NCI-H2107 (cell line): ENCODE measurements at places on chromosomes 11 and 22.

- DNase-seq: no peak
Measured at GRCh38 chr11:12110714-12111548, 541 bp downstream of the MICAL2 start.

DNA sequence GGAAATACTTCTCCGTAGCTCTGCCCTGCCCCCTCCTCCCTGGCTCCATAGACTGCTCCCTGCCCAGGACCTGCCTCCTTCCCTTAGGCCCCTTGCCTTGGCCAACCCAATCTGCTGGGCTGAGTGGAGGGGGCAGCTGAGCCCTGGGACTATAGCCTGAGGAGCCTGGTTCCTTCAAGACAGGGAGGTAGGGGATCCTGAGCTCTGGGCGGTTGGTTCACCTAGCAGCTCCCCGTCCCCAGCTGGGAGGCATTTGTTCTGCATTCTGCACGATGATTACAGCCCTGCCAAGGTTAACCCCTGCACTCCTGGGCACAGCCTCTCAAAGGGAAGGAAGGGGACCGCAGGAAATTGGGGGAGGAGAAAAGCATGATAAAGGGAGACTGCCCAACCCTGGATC lies 3.6 kb upstream of the CDC42EP1 start:
- DNase-seq: no peak

DNA sequence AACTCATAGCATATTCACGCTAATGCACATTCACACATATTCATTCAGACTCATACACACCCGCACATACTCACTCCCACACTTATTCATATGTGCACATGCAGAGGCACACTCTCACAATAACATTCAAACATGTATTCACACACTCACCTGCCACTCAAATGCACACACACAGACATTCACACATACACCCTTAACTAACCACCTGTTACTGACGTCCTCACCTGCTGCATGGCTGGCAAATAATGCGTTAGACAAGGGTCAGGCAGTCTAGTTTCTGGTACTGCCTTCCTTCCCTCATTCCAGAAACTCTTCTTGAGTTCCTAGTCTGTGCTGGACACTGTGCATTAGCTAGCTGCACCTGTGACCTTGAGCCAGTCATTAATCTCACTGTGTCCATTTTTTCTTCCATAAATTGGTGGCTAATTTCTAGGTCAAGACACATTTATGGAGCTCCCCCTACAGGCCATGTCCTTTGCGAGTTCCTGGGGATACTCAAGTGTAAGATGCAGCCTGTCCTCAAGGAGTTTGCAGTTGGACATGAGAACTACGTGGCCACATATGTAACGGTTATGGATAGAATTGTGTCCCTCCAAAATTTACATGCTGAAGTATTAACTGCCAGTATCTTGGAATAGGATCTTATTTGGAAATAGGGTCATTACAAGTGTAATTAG lies 34.5 kb upstream of the SEZ6L start:
- DNase-seq: no peak

GRCh38 chr11:115766561-115766960 lies 262.3 kb upstream of the CADM1 start:
- no peak for DNase-seq

- no peak for DNase-seq
Measured at GRCh38 chr11:91796999-91797398, 427.6 kb upstream of the FAT3 start.

GRCh38 chr11:103953797-103954486 lies 82.5 kb upstream of the DDI1 start:
- no peak for DNase-seq

DNA sequence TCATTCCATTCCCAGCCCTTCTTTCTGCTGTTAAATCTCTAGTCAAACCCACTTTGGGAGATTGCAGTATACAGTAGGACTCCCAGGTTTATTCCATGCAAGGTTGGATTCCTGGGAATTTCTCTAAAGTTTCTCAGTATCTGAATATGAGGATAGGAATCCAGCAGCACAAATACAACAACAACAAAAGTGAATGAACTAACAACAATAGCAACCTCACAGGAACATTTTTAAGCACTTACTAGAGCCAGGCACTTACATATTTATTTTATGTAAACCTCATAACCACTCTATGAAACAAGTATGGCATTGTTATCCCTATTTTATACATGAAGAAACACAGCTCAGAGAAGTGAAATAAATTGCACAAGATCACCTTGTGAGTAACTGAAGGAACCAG lies 1.9 kb downstream of the MMP7 start:
- no peak for DNase-seq

DNA sequence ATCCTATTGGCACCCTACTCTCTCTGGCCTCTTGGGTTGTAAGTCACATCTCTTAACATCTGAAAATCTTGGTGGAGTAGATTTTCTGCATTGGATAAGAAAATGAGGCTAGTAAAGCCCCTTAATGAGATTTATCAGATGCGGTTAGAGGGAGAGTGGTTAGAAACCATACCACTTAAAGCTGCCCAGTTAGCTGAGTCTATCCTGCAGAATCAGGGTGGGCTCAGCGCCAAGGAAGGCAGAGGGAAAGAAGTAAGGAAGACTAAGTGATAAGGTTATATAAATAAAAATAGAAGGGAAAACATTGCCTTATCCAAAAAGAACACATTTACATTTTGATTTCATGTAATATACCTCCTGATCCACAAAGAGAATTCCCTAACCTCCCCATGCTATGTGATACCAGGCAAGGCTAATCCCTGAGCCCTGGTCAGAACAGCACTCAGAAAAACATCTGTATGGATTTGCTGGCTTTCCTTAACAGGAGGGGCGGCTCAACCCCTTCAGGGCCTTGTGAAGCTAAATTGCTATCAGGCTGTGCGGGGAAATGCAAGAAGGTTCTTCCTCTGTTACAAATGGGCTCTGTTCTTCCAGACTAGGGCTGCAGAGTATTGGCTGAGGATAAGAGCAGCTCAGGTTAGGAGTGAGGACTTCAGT lies 101.7 kb downstream of the SNX19 start:
- no peak for DNase-seq

GRCh38 chr11:132423266-132423665 lies 1052.9 kb downstream of the NTM start:
- no peak for DNase-seq

DNA sequence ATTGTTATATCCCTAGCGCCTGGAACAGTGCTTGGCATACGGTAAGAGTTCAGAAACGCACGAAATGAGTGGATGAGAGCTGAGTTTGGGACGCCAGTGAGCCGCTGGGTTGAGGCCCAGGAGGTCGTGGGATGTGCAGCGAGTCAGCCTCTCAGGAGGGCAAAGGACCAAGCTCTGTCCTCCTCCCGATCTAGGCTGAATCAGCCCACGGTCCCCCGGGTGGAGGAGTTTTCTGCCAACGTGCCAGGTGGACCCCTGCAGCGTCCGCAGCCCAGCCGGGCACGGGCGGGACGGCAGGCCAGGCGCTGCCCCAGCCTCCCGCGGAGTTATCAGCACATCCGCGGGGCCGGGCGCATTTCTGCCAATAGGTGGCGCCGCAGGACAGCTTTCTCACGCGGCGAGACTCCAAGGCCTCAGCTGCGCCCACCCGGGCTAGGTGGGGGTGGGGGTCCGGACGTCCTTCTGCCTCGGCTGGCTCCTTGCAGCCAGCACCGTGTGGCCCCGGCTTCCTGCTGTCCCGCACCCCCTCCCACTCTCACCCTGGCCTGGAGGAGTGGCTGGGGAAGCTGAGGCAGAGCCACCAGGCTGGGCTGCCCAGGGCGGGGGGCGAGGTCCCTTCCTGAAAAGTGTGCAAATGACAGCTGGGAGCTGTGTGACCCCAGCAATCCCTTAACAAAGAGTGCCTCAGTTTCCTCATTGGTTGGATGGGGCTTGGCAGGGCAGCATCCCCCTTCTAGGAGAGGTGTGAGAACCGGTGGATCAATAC lies 2.2 kb upstream of the RPS19BP1 start:
- DNase-seq: peak; percentile 38

DNA sequence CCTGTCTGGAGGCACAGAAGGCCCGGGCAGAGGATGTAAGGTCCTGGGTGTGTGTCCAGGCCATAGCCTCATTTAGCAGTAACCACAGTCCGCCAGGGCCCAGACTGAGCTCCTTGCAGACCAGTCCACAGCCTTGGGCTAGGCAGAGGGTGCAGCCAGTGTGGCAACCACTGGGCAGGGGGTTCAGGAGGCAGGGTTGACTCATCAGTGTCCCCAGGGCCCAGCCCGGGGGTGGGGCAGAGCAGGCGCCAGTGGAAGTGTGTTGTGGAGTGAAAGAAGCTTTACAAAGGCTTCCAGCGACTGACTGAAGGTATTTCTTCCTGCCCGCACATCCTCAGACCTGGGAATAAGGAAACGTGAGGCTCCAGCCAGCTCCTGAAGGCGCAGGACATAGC lies 27.7 kb upstream of the WNT11 start:
- no peak for DNase-seq

DNA sequence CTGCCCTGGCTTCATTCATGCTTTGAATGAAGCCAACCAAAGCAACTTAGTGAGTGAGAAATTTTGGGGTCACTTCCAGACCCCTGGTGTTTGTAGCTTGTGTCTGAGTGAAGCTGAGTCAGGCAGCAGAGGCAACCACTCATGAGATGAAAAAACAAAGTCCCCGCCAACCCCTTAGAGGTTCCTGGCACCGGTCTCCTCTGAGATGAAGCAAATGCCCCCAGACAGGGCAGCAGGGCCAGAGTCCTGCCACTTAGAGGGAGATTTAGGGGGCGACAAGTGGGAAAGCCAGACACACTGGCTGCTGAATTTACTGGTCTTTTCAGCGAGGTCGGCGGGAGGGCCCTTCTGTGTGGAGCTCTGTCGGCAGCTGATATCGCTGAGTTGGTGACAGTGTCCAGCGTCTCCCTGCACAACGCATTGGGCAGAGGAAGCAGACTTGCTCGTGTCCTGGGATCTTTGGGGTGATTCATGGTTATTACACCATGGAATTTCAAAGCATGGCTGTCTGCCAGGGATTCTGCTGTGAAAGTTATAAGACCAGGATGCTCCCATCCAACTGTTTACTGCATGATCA lies 482.6 kb downstream of the MIAT start:
- no peak for DNase-seq

DNA sequence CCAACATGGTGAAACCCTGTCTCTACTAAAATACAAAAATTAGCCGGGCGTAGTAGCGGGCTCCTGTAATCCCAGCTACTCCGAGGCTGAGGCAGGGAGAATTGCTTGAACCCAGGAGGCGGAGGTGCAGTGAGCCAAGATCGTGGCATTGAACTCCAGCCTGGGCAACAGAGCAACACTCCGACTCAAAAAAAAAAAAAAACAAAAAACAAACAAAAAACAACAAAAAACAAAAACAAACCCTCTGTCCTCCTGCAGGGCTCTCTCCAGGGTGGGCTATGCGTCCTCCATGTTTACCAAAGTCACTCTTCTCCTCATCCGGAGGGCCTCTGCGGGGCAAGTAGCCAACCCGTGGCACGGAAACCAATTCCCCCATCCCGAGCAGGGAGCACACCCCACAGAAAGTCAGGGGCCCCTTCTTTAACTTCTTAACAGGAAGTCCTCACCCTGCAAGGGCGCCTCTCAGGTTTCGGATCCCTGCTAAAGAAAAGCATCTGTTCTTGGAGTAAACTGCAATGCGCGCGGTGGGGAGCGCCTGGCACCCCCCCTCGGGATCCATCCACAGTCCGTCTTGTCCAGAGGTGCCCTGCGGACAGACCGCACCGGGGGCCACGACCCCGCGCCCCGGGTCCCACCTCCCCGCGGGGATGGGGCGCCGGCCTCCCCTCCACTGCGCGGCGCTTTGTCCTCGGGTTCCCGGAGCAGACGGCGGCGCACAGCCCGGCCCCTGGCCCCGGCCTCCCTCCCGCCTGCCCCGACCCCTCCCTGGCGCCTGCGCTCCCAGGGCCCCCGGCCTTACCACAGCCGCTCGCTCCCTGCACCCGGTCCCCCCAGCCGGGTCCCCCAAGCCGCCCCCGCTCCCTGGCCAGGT lies 712 bp downstream of the CERK start:
- DNase-seq: no peak

- no peak for DNase-seq
Measured at GRCh38 chr11:3707176-3707575, 36.0 kb upstream of the CHRNA10 start.

DNA sequence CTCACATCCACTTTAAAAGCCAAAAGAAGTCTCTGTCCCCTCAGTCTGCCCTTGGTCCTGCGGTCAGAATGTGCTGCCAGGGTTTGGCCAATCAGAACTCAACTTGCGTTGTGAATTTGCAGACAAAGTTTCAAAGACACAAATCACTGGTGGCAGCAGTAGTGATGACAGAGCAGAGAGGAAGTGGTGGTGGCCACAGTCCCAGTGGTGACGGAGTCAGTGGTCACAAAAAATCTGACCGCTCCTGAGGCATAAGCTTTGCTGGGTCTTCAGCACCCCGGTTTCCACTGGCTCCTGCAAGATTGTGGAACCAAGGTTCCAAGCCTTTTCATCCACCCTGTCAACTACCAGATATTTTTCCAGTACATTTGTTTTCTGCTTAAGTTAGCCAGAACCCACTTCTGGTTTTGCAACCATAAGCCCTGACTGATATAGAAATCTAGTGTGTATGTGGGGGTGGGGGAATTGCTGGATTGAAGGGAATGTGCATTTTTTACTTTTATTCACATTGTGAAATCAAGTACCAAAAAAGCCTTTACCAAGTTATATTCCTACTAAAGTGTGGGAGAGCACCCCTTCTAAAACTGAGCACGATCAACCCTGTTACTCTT lies 112.3 kb downstream of the TMPRSS5 start:
- DNase-seq: no peak

GRCh38 chr11:77873345-77873744 lies 52.4 kb downstream of the AAMDC start:
- DNase-seq: no peak

DNA sequence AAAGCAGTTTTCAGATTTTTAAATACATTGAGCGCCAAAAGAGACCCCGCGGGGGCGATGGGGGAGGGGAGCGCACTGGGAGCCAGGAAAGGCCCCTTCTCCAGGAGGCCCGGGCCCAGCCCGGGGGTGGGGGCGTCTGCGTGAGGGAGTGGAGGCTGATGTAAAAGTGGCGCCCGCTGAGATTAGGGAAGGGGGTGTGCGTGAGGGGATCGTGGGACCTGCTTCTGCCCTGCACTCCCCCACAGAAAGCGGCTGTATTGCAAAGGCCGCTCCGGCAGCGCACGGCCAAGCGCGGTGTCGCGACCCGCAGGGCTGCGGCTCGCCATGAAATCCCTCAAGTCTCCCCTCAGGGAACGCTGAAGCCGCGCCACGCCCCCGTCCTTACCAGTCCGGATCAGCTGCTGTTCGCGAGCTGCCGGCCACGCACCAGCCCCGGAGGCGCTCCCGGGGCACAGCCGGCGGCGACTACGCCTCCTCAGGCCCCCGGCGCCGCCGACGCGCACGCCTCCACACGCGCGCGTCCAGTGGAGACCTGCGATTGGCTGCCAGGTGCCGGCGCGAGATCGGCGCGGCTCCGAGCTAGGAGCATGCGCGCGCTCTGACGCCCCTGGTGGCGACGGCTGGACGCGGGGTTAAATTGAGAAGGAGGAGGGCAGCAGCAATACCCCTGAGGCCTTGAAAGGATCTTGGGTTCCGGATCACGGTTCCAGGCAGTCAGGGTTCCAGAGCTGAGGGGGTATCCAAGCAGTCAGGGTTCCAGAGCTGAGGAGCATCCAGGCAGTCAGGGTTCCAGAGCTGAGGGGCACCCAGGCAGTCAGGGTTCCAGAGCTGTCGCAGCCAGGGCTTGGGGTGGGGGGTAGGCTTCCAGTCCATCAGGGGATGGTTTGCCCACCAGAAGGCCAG lies at the start of gene ZNF280B:
TSS of gene ZNF280B (minus strand) at position 469 of the 903 bp plus-strand sequence. CDS start 19,344 bp downstream, outside the sequence.
- peak; percentile 54 for DNase-seq

- DNase-seq: no peak
Measured at GRCh38 chr11:89275966-89276365, 98.3 kb downstream of the TYR start.
